Mesendoderm (in vitro differentiated cells): ENCODE measurements at places on chromosomes 6 and 20.
A peak's percentile ranks its signal among the peaks of the same experiment; 100 is the strongest.

GRCh38 chr6:85887461-85887860 is 244.8 kb upstream of the SYNCRIP start:
- no peak for DNase-seq

DNA sequence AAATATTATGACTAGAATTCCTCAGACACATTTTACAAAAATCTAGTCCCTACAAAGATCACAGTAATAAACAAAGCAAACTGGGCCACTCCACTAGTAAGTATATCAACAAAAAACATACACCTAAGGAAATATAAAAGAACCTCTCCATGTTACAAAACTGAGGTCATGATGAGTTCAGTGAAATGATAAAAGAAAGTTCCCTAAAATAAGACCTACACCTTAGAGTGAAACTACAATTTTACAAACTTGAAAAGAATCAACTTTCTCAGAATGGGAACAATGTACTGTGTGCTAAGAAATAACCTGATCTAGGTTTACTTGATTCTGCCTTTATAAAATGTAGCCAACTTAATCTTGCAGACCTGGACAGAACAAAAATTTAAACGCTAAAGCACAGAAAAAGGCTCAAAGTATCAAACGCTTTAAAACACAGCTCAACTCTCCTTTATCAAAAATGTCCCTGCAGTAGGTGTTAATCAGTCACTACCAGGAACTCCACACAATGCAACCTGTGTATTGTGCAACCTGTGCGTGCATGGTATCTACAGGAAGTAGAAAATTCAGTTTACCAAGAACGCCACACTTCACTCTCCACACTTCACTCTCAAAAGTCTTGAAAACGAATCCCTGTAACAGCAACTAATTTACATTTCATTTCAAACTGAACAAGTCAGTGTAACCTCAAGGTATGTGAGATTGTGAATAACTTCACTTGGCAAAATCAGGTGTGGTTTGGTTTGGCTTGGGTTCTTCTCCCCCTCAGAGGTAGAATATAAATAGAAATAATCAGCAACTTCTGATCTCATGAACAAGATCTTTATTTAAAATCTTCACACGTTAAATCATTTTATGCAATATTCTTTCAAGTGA is 1.8 kb downstream of the RALGAPA2 start:
- DNase-seq, result no peak

GRCh38 chr20:400454-401275 is 7.4 kb upstream of the RBCK1 start:
- peak; percentile 19 for DNase-seq

DNA sequence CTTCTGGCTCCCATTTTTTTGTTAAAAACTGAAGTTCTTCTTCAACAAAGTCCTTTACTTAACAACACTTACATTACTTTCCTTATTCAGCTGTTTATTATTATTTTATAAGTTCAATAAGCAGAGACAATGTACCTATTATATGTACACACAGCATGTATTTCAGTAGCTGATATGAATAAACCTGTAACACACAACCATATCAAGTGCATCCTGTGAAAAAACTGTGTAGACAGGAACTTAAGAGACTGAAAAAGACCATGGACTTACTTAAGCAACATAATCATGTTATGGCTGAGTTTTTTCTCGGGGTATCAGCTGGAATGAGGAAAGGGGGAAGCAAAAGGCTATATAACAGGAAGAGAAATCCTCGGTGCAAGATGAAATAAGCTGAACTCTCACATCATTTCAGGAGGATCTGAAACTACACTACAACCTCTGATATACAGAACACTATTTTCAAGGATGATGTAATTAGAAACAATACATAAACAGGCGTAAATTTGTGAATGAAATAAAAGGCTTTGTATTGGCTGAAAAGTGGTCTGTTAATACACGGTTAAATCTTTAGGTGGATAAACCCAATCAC is 70.9 kb downstream of the REV3L start:
- DNase-seq, result no peak

GRCh38 chr6:24640166-24640565 is 5.8 kb downstream of the KIAA0319 start:
- no peak for DNase-seq

GRCh38 chr6:168397012-168397411 is 44.0 kb upstream of the SMOC2 start:
- no peak for DNase-seq
